ENCODE measurements at places on chromosomes 1 and 21. TPM values are rescaled to one million over a fixed set of nuclear protein-coding genes. Genes with fewer than 3 reads are reported as not detected.

- H3K4me1 ChIP-seq = peaks cover 9% of the 10 kb centered on the region
- no peak overlapping the region for H3K27ac ChIP-seq
- H3K36me3 ChIP-seq = no peaks in the 10 kb centered on the region
Measured at GRCh38 chr1:60942291-60942690, 140.1 kb upstream of the NFIA start.

- H3K27ac ChIP-seq = peak within 1 kb of the TSS; percentile 94
- peaks cover 39% of the 10 kb centered on the region for H3K4me1 ChIP-seq
- H3K27me3 ChIP-seq = no peaks in the 10 kb centered on the region
- H3K36me3 ChIP-seq = peaks cover 1% of the 10 kb centered on the region
Measured at GRCh38 chr1:16155537-16156410, at the start of gene EPHA2. TSS of gene EPHA2 (minus strand) at chr1:16156069. CDS start at chr1:16155932, 137 bp downstream.

GRCh38 chr1:71603044-71603776, 522.4 kb upstream of the ZRANB2 start:
- no peaks in the 10 kb centered on the region for H3K36me3 ChIP-seq
- H3K27me3 ChIP-seq = no peaks in the 10 kb centered on the region
- no peak for DNase-seq
- no peak overlapping the region for H3K4me3 ChIP-seq

DNA sequence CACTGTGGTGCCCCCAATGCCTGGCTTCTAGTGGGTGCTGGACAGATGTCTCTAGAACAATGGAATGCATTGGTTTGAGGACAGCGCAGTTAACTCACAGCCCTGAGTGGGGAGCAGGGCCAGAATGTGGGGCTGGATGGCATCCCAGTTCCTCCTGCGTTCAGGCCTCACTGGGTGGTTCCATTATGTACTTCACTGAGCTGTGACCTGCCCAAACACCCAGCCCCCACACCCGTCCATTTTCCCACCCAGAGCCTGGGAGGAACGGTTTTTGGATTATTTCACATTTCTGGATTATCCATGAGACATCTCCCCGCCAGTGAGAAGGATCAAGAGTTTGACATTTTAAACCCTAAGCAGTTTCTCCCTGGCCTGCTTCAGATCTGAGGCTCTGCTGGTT, 55.3 kb upstream of the WASF2 start:
- no peak for DNase-seq
- no peaks in the 10 kb centered on the region for H3K36me3 ChIP-seq
- peak overlapping the region; percentile 58 for H3K27ac ChIP-seq
- no peak overlapping the region for H3K4me3 ChIP-seq

GRCh38 chr1:224524679-224525078, 90.1 kb upstream of the WDR26 start:
- H3K36me3 ChIP-seq = no peaks in the 10 kb centered on the region
- no peak overlapping the region for H3K27ac ChIP-seq
- no peaks in the 10 kb centered on the region for H3K4me1 ChIP-seq
- DNase-seq = no peak

GRCh38 chr1:3707298-3707938, 44.8 kb upstream of the CCDC27 start:
- no peak for DNase-seq
- no peaks in the 10 kb centered on the region for H3K4me1 ChIP-seq
- H3K4me3 ChIP-seq = no peak overlapping the region
- H3K36me3 ChIP-seq = no peaks in the 10 kb centered on the region

GRCh38 chr1:114299331-114299975, 145.8 kb upstream of the SYT6 start:
- no peaks in the 10 kb centered on the region for H3K27me3 ChIP-seq
- no peaks in the 10 kb centered on the region for H3K4me1 ChIP-seq
- no peaks in the 10 kb centered on the region for H3K36me3 ChIP-seq
- DNase-seq = no peak

DNA sequence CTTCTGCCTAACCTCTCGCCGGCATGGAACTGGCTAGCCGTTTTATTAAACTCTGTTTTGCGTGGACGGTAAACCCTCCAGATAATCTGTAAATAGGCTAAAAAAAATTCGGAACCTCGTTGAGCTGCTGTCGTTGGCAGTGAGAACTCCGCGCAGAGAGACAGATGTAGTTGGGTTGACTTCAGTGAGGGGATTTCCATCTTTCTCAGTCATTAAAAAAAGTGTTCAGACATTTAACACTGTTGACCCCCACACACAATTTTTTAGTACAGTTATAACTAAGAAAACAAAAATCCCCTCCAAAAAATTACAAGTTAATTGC, 464 bp downstream of the PARK7 start:
- peak overlapping the region; percentile 98 for H3K27ac ChIP-seq
- H3K36me3 ChIP-seq = no peaks in the 10 kb centered on the region
- no peak for DNase-seq
- peak overlapping the region; percentile 72 for H3K4me3 ChIP-seq
- no peaks in the 10 kb centered on the region for H3K27me3 ChIP-seq

DNA sequence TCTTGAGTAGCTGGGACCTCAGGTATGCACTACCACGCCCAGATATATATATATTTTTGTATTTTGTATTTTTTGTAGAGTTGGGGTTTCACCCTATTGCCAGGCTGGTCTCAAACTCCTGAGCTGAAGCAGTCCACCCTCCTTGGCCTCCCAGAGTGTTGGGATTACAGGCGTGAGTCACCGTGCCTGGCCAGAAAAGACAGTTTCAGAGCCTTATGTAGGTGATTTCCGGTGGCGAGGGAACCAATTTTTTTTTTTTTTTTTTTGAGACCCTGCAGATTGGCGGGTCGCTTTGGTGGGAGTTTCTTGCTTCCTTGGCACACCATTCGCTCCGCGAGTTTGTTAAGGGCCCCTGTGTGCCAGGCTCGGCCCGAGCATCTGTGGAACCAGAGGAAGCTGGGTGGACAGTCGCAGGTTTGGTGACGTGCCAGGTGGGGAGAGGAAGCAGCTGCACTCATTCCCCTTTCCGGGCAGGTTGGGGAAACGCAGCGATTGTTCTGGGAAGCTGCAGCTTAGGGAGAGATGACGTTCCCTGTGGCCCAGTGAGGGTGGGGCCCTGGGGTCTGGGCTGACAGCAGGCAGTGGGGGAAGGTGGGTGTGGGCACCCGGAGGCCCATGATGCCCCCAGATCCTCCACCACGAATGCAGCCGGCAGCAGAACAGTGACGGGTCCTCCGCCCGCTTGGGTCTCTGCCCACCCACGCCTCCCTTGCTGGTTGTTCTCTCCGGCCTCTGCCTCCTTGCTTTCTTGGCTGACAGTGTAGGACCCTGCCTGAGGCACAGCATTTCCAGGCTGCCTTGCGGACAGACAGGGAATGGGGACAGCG, 25.1 kb downstream of the SPSB1 start:
- no peak overlapping the region for H3K27ac ChIP-seq
- DNase-seq = no peak
- no peaks in the 10 kb centered on the region for H3K36me3 ChIP-seq
- no peak overlapping the region for H3K4me3 ChIP-seq

GRCh38 chr1:185045814-185046492, 595 bp downstream of the RNF2 start:
- H3K27ac ChIP-seq = peak overlapping the region; percentile 67
- no peaks in the 10 kb centered on the region for H3K36me3 ChIP-seq
- peak; percentile 46 for DNase-seq
- H3K4me3 ChIP-seq = peak overlapping the region; percentile 80

DNA sequence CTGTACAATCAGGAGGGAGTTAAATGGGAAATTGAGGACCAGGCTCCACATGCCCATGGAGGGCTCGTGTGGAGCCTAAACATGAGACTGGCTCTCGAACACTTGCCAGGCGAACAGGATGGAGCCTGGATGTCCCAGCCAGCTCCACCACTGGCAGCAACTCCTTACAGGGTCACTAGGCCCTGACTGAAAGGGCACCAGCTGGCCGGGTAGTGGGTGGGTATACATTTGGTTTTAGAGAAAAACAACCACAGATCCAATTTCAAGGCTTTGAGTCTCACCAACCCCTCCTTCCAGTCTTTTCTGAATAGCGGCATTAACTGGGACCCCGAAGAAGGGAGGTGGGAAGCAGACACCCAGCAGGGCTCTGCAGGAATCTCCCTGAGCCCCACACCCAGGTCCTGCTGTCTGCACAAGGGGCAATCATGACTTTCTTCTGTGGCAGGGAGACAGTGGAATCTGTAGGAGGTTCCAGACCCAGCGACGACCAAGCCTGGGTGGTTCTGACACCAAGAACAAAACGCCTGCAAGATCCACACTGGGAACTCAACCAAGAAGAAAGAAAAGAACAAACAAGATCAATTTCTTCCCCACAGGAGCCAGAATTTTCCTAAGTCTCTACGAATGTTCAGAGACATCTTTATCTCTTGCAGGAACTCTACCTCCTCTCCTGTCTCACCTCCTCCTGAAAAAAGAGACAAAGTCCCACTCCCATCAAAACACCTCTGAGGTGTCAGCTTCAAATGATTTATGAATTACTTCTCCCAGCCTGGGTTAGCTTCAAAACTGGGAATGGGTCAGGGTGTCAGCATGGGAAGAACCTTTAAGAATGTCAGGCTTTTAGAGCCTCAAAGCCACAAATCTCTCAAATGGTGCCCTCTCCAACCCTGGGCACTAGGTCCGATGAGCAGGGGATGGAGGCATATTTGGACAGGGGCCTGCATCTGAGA, 26.5 kb upstream of the SRP9 start:
- peaks cover 39% of the 10 kb centered on the region for H3K4me1 ChIP-seq
- H3K27ac ChIP-seq = no peak overlapping the region
- H3K4me3 ChIP-seq = no peak overlapping the region

DNA sequence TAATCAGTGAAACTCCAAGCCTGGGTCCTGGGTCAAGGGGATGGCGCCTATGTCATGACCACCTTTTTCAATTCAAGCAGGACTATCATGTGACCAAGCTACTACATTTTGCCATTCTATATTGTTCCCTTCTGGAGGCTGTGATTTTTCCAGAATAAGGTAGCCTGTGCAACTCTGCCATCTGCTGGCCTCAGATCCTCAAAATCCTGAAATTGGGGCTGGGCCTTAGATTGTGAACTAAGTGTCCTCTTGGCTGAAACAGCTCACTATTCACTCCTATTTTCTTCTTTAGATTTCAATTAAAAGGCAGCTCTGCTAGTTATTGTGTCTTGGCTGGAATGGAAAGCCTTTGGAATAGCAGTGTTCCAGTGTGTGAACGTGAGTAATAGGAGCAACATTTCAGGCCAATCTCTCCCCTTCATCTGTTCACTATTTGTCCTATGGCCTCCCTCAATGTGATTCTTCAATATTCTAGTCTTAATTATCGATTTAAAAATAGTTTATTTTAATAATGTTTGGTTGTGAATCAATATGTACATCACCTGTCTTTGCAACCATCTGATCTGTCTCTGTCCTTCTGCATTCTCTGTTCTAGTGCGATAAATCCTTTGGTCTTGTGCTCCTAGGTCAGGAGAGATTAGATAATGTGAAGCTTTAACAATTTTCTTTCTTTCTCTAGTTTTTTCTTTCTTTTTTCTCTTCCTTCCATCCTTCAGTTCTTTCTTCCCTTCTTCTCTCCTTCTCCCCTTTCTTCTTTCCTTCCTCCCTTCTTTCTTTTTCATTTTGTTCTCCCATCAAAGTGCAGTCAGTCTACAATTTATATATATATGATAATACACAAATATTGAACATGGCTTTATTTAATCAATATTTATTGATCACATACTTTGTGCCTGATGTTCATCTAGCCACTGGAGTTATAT, 69.8 kb downstream of the CR1 start:
- no peak overlapping the region for H3K27ac ChIP-seq
- DNase-seq = peak; percentile 40
- no peaks in the 10 kb centered on the region for H3K36me3 ChIP-seq
- H3K4me3 ChIP-seq = no peak overlapping the region
- no peaks in the 10 kb centered on the region for H3K27me3 ChIP-seq
- no peaks in the 10 kb centered on the region for H3K4me1 ChIP-seq

DNA sequence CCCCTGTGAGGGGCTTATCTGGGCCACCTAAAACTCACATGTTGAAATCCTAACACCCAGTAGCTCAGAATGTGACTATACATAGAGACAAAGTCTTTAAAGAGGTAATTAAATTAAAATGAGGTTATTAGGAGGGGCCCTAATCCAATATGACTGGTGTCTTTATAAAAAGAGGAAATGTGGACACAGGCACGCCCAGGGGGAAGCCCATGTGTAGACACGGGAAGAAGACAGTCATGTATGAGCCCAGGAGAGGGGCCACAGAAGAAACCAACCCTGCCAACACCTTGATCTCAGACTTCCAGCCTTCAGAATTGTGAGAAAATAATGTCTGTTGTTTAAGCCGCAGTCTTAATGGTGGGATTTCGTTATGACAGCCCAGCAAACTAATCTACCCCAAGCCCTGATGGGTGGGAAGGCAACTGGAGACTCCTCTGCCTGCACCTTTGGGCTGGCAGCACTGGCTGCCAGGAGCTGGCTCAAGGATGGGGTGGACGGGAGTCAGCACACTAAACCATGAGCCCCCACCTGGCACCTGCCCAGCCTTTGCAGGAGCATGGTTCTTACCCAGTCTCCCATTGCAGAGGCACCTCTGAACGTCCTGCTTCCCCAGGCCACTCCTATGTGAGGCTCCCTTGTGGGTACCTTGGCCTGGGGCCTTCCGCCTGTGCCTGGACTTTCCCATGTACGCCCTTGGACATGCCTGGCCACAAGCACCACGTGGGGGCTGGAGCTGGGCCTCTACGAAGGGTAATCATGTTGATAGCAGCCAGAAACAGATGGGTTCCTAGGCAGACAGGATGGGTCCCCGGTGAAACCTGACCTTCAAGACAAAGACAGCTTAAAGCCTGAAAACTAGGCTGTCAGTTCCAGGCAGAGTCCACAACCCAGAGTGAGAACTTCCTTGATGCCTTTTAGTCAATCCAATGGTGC, 57.1 kb upstream of the DMRTB1 start:
- DNase-seq = no peak
- no peaks in the 10 kb centered on the region for H3K4me1 ChIP-seq
- H3K27me3 ChIP-seq = no peaks in the 10 kb centered on the region
- H3K4me3 ChIP-seq = no peak overlapping the region
- no peaks in the 10 kb centered on the region for H3K36me3 ChIP-seq
- H3K27ac ChIP-seq = no peak overlapping the region

The S100A14 gene
- total RNA-seq = 624 TPM

The GSTM3 gene
- total RNA-seq = 8.9 TPM

The PLPPR4 gene
- not detected for total RNA-seq

The BSND gene
- not detected for total RNA-seq

The CGN gene
- 147 TPM for total RNA-seq

The CELSR2 gene
- 8.3 TPM for total RNA-seq

The CFHR3 gene
- not detected for total RNA-seq

The MAP1LC3C gene
- total RNA-seq = 0.86 TPM

The LEMD1 gene
- total RNA-seq = not detected

The CCSAP gene
- 11.3 TPM for total RNA-seq
